ENCODE measurements at places on chromosomes 13 and 19.

DNA sequence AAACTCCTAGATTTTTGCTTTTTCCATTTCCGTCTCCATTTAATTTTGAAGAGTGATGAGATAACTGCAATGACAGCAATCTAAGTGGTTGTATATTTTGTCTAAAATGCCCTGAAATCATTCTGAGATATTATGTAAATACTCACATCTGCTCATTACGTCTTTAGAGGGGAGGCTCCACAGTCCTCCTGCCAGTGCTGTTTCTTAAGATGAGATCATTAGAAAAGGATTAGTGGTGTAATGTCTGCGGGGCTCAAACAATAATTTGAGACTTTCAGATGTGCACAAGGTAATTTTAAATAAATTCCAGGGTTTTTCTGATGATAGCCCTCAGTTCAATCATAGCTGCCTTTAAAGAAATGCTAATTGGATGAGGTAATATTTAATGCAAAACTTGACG is 437.9 kb downstream of the FOXO1 start:
- DNase-seq: no peak

- DNase-seq: no peak
These were observed 12.7 kb downstream of the ATP4B start for GRCh38 chr13:113645329-113645728.

- DNase-seq: no peak
These were observed 15.9 kb upstream of the SLC35E1 start for GRCh38 chr19:16587833-16588823.

DNA sequence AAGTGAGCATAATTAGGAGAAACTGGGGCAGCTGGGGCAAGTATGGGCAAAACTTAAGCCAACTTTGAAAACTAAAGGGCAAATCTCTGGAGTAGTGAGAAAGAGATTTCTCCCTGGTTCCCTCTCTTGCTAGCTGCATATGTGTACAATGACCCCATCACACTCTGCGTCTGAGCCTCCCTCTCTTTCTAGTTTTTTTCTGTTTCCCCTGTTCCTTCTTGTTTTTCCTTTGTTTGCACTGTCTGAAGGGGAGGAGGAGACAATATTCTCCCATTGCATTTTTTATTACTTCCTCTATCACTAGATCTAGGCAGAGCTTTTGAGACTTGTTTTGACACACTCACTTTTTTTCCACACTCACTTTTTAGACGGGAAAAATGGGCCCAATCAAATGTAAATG is 11.2 kb upstream of the CLDN10 start:
- no peak for DNase-seq

- no peak for DNase-seq
These were observed 646.3 kb upstream of the SLITRK1 start for GRCh38 chr13:84528408-84529070.
